ENCODE measurements at places on chromosomes 11 and 22.

- DNase-seq: no peak
Measured at GRCh38 chr11:120432056-120433018, 79.2 kb upstream of the GRIK4 start.

GRCh38 chr11:68194675-68195294, 18.3 kb downstream of the KMT5B start:
- DNase-seq: no peak

GRCh38 chr11:107708792-107709191, 3.1 kb downstream of the SLN start:
- no peak for DNase-seq

GRCh38 chr22:44537015-44537414, 39.0 kb upstream of the RTL6 start:
- DNase-seq: no peak

DNA sequence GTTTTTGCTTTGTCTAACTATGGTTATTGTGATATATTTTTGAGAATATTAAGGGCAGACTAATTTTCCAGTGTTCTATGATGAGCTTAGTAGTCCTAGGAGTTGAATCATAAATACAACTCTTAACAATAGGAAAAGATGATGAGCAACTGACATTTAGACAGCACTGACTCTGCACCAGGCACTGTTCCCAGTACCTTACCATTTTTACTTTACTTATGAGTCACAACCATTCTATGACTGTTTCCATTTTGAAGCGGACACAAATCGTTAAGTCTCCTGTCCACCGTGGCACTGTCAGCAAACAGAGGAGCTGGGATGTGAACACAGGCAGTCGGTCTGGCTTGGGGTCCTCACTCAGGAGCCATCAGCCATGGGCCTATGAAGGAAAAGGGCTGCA, 3.4 kb upstream of the SCGB2A2 start:
- DNase-seq: no peak

DNA sequence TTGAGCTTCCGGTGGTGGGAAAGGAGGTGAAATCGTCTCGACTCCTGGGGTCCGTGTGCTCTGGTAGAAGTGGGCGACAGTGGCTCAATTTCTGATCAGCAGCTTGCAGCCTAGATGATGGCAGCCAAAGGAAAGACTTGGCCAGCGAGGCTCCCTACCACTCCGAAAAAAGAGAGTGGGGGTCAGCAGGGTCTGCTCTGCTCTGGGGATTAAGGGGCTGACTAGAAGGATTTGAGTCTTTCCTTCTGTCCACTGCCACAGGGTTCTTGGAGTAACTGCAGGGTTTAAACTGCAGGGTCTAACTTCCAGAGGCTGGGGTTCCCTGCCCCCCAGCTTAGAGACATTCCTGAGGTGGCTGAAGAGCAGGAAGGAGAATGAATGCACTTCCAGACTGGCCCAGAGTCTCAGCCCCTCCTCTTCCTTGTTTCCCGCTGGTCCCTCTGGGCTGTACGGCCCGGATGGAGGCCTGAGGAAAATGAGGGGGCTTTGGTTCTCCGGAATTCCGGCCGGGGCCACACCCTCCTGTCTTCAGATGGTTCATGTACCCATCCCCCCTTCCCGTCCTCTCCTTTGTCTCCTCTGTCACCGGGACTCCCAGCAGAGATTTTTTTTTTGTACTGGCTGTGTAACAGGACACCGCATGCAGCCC, 907 bp downstream of the SERPINH1 start:
- DNase-seq: no peak

GRCh38 chr11:102345904-102346303, 1.1 kb upstream of the BIRC2 start:
- no peak for DNase-seq

- DNase-seq: no peak
Measured at GRCh38 chr22:49183208-49183825, 644.4 kb downstream of the BRD1 start.

GRCh38 chr11:72013765-72014711, 15.3 kb downstream of the IL18BP start:
- DNase-seq: no peak

DNA sequence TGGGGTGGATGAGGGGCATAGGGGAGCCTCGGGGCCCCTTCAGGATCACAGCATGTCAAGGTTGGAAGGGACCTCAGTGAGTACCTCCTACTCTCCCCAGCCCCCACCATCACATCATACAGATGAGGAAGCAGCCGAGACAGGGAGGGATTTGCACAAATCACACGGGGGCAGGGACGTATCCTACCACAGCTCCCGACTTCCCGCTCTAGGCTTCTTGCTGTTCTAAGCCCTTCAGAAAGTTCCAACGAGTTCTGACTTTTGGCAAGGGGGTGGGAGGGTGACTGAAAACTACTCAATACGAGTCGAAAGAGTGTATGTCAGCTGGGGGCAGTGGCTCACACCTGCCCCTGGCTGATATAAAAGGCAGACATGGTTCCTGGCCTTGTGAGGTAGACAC, 4.7 kb upstream of the RAD9A start:
- no peak for DNase-seq

DNA sequence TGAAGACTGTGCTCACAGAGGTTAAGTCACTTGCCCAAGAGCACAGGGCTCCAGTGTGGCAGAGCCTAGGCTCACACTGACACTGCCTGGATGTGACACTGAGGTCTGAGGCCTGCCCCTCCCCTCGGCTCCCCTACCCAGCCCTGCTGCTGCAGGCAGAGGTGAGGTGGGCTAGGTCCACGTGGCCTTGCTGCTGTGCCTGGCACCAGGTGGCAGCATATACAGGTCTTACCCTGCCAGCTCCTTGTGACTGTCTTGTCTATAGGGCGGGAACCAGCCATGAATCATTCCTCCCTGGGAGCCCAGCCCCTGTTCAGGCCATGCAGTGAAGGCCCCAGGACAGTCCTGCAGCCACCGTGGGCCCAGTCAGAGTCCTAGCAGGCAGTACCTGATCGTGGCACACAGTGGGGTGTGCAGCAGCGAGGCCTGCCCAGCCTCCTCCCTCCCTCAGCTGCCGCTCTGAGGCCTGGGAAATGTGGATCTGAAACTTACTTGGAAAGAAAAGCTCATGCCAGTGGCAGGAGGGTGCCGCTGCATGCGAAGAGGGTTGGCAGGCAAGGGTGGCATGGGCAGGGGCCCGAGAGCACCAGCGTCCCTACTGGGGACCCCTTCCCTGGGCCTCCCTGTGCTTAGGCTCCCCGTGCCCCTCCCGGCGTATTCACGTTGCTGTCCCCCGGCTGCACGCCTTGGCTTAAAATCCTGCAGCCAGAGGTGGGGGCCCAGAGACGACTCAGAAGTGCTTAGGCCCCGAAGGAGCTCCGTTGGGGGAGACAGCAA, 1.2 kb upstream of the CERK start:
- no peak for DNase-seq

DNA sequence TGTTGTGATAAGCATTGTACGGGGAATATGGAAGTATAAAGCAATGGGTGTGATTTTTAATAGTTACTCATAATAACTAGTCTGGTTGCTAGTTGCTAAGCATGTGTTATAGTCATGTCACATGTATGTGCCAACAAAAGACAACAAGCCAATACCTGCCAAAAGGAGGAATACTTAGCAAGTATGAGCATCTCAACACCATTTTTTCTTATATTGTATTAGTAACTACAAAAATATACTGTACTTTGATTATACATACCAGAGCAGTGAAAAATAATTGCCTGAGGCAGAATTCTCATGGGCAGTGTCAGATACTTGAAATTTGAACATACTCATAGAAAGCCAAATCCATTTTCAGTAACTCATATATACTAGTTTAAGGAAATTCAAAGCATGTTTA, 62.4 kb upstream of the ALKBH3 start:
- DNase-seq: no peak

DNA sequence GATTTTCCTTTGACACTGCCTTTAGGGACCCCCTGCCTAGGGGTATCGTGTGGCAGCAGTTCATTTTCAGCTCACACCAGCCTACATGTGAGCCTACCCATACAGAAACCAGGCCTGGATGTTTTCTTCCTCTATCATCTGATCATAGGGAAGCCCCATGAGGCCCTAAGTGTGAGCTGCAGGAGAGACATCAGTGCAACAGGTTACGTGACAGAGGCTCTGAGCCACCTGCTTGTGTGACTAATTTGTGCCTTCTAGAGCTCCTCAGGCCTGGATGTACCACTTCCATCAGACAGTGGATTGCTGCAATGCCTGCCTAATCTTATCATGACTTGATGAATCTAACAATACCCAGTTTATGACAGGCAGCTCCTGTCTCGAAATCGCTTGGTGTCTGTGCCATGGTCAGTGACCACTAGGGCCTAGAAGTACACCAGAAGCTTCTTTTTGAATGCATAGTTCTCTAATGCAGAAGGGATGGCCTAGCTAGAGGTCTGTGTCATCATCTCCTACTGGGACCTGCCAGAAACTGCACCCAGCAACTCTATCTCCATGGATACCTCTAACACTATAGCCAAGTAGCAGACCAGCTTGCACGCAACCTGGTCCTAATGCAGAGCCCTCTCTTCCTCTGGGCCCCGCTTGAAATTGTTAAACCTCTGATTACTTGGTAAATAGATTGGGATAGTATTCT, 109.7 kb upstream of the CLPB start:
- no peak for DNase-seq

DNA sequence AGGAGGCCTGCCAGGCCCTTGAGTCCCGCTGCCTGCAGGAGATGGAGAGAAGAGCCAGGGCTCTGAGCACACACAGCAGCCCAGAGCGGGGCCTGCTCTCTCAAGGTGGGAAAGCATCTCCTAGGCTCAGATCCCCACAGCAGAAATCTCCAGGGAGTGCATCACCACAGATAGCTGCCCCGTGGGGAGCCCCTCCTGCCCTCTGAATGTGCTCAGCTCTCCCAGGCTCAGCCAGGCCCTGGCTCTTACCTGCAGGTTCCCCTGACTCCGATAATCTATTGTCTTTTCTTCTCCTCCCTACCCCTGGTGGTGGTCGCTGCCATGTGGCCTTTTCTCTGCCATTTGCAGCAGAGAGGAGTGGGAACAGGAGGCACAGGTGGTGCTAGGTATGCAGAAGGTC, 49.9 kb downstream of the BTG4 start:
- DNase-seq: no peak

DNA sequence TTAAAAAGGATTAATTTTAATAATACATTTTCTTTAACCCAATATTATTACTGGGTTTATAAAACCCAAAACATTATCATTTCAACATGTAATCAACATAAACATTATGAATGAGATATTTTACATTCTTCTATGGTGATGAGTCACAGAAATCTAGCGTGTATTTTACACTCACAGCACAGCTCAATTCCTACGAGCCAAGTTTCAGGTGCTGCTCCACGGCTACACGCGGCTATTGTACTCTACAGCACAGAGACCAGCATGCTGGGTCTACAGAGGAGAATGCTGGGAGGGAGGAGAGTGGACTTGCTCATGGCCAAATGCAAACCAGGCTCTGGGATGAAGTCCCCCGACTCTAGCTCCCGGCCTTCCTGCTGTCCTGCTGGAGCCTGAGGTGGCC, 72.0 kb upstream of the LMO1 start:
- DNase-seq: no peak

- no peak for DNase-seq
Measured at GRCh38 chr11:64198511-64198910, 8.0 kb upstream of the FERMT3 start.

- DNase-seq: no peak
Measured at GRCh38 chr11:132452616-132453015, 1079.7 kb downstream of the OPCML start.
